IMR-90 (cell line): ENCODE measurements at places on chromosomes 12 and 14. TPM values are rescaled to one million over a fixed set of nuclear protein-coding genes. Genes with fewer than 3 reads are reported as not detected.

KRT82 gene
- not detected in 2 replicates for total RNA-seq

GRCh38 chr12:25687226-25687625 lies 134.1 kb upstream of the LMNTD1 start:
- no peak overlapping the region for H3K27ac ChIP-seq
- H3K4me1 ChIP-seq, result no peaks in the 10 kb centered on the region
- no peaks in the 10 kb centered on the region for H3K36me3 ChIP-seq

GRCh38 chr14:85909581-85909980 lies 379.6 kb downstream of the FLRT2 start:
- H3K27me3 ChIP-seq, result no peaks in the 10 kb centered on the region
- no peak overlapping the region for H3K4me3 ChIP-seq
- no peaks in the 10 kb centered on the region for H3K4me1 ChIP-seq
- no peak for DNase-seq
- H3K27ac ChIP-seq, result no peak overlapping the region

CFAP251 gene
- 9.1 and 9.4 TPM in 2 replicates for total RNA-seq

- H3K4me3 ChIP-seq, result no peak overlapping the region
- H3K27me3 ChIP-seq, result no peaks in the 10 kb centered on the region
- peaks cover 8% of the 10 kb centered on the region for H3K36me3 ChIP-seq
- no peak overlapping the region for H3K27ac ChIP-seq
- peaks cover 8% of the 10 kb centered on the region for H3K4me1 ChIP-seq
Measured at GRCh38 chr14:88616697-88617096, 53.9 kb downstream of the ZC3H14 start.

GRCh38 chr14:51548187-51548586 lies 103.5 kb upstream of the FRMD6 start:
- no peak overlapping the region for H3K4me3 ChIP-seq
- H3K4me1 ChIP-seq, result peaks cover 22% of the 10 kb centered on the region
- H3K27ac ChIP-seq, result peak overlapping the region; percentile 94

- peaks cover 15% of the 10 kb centered on the region for H3K4me1 ChIP-seq
- no peaks in the 10 kb centered on the region for H3K27me3 ChIP-seq
- peaks cover 28% of the 10 kb centered on the region for H3K36me3 ChIP-seq
- peak overlapping the region; percentile 96 for H3K27ac ChIP-seq
- H3K4me3 ChIP-seq, result peak overlapping the region; percentile 91
Measured at GRCh38 chr12:6828781-6829535, 751 bp downstream of the P3H3 start.

- no peak overlapping the region for H3K27ac ChIP-seq
- H3K4me1 ChIP-seq, result no peaks in the 10 kb centered on the region
- DNase-seq, result no peak
- H3K27me3 ChIP-seq, result no peaks in the 10 kb centered on the region
- no peak overlapping the region for H3K4me3 ChIP-seq
Measured at GRCh38 chr12:91877456-91878235, 268.0 kb downstream of the BTG1 start.

- no peaks in the 10 kb centered on the region for H3K36me3 ChIP-seq
- H3K27me3 ChIP-seq, result no peaks in the 10 kb centered on the region
- no peak overlapping the region for H3K4me3 ChIP-seq
- no peaks in the 10 kb centered on the region for H3K4me1 ChIP-seq
- no peak overlapping the region for H3K27ac ChIP-seq
Measured at GRCh38 chr14:46325157-46325556, 326.4 kb downstream of the RPL10L start.

- H3K4me1 ChIP-seq, result no peaks in the 10 kb centered on the region
- H3K27ac ChIP-seq, result no peak overlapping the region
- H3K36me3 ChIP-seq, result peaks cover 28% of the 10 kb centered on the region
Measured at GRCh38 chr12:124404162-124404784, 109.4 kb downstream of the RFLNA start.

- H3K36me3 ChIP-seq, result no peaks in the 10 kb centered on the region
- peak overlapping the region; percentile 94 for H3K4me3 ChIP-seq
- H3K27ac ChIP-seq, result no peak overlapping the region
- no peaks in the 10 kb centered on the region for H3K27me3 ChIP-seq
- no peaks in the 10 kb centered on the region for H3K4me1 ChIP-seq
Measured at GRCh38 chr14:20609215-20610001, 18.2 kb upstream of the RNASE12 start.

GRCh38 chr14:96852823-96853422 lies 55.7 kb downstream of the VRK1 start:
- no peak overlapping the region for H3K4me3 ChIP-seq
- no peaks in the 10 kb centered on the region for H3K27me3 ChIP-seq
- no peak overlapping the region for H3K27ac ChIP-seq
- 0 out of 2 replicates have a peak, but pooled peaks cover 1% of the 10 kb centered on the region for H3K4me1 ChIP-seq
- peaks cover 1% of the 10 kb centered on the region; the same call in 1 of the 2 replicates for H3K36me3 ChIP-seq

SERPINA9 gene
- under 0.01 and 0.18 TPM in 2 replicates for total RNA-seq

DNA sequence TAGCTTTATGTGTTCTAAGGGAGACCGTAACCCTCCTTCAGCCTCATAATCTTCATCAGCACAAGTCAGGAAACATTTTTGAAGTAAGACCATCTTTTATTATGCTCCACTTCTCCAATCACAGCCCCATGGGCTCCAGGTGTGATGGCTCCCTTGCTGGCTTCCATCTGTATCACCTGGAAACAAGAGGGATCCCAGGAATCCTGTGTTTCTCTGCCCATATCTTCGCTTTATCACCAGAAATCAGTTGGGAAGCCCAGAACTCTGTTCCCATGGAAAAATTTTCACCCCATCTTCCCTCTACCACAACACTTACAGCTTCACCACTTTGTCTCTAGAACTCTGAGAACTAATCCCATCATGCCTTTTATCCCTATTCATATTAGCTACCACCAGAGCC lies 68.3 kb downstream of the METTL25 start:
- H3K4me3 ChIP-seq, result no peak overlapping the region
- no peaks in the 10 kb centered on the region for H3K36me3 ChIP-seq
- no peak for DNase-seq
